GDM1 (cell line): ENCODE measurements at places on chromosomes 7 and 10.
A peak's percentile ranks its signal among the peaks of the same experiment; 100 is the strongest.

- DNase-seq = no peak
Observed at GRCh38 chr10:26746061-26746460, 48.6 kb downstream of the PDSS1 start.

DNA sequence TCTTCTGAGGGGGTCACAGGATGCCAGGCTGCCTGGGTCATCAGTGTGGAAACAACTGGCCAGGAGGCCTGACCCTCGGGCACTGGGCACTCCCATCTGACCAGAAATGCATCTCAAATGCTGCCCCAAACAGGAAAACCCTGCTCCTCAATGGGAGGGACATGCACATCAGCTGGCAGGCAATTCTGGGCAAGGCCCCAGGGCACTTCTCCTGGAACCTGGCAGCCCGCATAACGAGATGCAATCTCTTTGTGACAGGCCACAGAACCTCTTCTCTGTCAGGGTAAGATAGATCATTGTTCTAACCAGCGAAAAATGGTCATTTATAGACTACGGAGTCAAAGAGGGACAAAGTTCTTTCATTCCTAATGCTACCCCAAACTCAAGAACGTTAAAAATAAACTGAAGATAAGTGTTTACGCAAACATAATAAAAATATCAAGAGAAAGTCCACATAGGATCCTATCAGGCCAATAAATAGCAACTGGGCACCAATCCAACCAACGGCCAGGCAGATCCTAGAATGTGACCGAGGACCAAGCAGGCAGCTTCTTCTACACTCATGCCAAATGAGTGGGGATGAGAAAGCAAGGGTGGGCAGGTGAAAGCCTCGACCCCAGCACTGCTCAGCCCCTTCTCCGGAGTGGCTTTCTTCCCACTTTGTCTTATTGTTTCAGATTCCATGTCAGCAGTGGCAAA, 212.3 kb downstream of the TCERG1L start:
- DNase-seq = no peak

- DNase-seq = no peak
Observed at GRCh38 chr7:47454069-47454973, 127.6 kb downstream of the TNS3 start.

DNA sequence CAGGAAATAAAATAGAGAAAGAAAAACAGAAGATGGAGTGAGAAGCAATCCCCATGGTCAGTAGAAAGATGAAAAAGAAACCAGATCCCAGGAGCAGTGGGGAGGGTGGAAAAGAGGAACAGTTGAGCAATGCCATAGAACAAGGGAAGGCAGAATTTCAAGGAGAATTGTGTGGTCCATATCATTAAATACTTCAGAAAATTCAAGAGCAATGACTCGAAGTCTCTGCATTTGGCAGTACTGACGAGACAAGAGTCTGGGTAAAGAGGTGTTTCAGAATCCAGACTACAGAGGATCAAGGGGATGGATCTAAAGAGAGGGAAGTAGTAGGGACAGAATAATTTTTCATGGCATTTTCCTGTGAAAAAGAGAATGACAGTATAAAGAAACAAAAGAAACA, 512.6 kb downstream of the PHTF2 start:
- no peak for DNase-seq

DNA sequence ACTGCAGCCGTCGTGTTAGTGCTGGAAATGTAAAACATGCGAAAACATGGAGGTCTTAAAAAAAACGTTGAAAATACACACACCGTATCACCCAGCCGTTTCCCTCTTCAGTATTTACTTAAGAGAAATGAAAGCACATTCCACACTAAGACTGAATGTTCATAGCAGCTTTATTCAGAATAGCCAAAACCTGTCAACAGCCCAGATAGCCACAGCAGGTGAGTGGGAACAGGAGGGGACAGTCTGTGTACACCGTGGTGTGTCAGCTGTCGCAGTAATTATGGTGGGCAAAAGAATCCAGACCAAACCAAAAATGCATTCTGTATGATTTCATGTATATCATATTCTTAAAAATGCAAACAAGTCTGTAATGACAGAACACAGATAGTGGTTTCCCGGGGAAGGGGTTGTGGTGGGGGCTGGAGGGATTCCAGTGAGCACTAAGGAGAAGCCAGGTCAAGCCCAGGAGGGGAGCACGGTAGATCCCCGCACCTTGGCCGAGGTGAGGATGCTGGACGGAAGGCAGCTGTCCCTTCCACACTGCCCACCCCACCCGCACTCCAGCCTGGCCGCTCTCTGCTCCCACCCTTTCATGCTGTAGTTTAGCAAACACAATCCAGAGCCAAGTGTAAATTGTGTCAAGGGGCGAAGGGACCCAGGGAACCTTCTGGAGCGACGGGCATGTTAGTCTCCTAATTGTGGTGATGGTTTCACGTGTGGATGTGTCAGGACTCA, 123.6 kb downstream of the NKX6-2 start:
- no peak for DNase-seq

GRCh38 chr10:109934958-109935793, 11.9 kb upstream of the XPNPEP1 start:
- peak; percentile 30 for DNase-seq

DNA sequence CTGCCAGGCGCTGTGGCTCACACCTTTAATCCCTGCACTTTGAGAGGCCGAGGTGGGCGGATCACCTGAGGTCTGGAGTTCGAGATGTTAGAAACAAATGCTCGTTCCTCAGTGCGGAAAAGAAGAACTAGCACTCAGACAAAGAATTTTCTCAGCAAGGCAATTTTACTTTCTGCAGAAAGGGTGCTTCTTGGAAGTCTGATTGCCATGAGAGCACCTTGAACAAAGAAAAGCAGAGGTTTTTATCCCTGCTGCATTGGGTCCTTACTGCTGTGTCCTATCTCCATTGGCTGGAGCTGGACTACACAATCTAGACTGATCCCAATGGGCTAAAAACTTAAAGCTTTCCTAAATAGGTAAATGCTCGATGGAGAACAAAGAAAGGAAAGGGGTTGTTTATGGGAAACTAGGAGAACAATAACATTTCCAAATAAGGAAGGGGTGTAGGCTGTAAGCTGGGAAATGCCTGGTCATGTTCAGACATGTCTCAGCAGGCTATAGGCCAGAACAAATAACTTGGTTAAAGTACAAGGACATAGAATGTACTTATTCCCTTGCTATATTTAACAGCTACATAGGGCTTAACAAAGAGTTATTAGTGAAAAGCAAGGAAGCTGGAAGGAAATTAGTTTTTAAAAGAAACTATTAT, 26.1 kb upstream of the ACTR3B start:
- DNase-seq = no peak

GRCh38 chr7:3191548-3191947, 109.5 kb upstream of the SDK1 start:
- DNase-seq = no peak

DNA sequence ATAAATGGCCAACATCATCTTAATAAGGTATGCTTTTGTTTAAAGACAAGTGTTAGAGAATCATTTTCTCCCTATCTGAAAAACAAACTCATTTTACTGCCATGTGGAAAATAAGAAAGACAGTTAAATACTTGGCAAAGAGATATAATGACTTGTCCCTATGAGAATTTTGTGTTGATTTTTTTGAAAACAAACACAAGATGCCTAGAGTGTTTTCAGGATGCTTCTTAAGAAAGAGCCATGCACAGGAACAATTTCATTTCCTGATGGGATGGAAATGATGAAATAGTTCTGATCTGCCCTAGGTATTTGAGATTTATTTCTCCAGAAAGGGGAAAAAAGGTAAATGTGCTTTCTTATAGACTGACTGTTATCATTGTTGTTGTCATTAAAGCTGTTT, 237.5 kb upstream of the GNAI1 start:
- no peak for DNase-seq

GRCh38 chr10:129027906-129028305, 439.1 kb upstream of the MGMT start:
- no peak for DNase-seq

DNA sequence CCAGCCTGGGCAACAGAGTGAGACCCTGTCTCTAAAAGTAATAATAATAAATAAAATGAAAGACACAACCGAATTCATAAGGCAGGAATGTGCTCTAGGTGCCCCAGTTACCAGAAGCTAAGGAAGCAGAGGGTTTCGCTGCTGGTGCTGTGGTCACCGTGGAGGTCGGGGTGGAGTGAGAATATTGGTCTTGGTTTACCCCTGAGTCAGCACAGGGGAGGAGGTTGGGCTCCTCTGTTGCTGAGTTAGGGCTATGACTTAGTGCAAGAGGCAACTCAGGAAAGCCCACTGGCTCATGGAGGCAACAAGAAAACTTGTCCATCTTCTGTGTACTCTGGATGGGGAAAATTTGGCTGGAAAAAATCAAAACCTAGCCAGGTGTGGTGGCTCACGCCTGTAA, 117.1 kb downstream of the MYL10 start:
- DNase-seq = no peak

- DNase-seq = no peak
Observed at GRCh38 chr10:60534761-60535389, 145.2 kb upstream of the ANK3 start.

DNA sequence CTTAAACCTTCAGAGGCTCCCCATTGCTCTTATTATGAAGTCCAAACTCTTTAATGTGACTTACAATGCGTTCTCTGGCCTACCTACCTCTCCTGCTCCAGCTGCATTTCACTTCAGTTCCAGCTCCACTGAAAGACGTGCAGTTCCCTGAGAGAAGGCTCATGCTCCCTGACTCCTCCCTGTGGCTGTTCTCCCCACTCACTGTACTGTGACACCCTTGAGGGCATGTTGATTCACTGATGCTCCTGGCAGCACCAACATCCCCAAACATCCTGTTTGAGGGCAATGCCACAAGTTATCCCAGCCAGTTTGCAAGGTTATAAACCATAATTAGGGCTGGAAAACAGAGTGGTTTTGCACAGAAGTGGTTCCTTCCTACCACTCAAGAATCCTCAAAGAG, 111.2 kb downstream of the LSM5 start:
- no peak for DNase-seq

DNA sequence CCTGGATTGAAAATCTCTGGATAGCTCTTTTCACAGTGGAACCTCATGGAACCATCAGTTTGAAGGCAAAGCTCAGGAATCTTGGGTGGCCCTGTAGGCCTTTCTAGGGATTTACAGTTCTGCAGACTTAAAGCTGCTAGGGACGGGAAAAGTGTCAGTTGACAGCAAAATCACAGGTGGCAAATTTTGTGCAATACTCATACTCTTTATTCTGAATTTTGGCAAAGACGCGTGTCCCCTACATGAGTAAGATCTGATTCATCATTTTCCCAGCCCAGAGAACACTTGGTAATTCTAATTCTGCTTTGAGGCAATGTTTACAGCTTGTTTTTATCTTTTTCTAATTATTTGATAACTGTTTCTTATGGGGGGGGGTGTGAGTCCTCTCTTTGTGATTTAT, 3.6 kb downstream of the LRRC17 start:
- no peak for DNase-seq

DNA sequence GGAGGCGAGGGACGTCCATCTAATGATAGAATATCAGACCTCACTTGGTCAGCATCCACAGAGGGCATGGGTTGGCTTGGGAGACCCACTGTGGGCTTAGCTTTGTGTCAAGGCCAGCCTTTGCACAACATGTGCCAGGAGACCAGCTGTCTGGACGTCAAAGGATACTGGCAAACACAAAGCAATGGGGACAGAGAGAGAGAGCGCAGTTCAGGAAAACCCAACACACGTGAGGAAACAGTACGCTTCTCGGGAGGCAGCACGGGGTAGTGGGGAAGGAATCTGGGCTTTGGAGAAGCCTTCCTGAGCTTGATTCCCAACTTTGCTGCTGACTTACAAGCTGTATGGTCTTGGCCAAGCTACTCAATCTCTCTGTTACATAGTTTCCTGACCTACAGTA, 14.7 kb downstream of the PRLHR start:
- no peak for DNase-seq

- no peak for DNase-seq
Observed at GRCh38 chr7:33157781-33158180, 28.4 kb downstream of the BBS9 start.

- no peak for DNase-seq
Observed at GRCh38 chr7:2856388-2857169, 12.5 kb upstream of the GNA12 start.

- DNase-seq = no peak
Observed at GRCh38 chr10:131938681-131939080, 37.9 kb downstream of the PPP2R2D start.

DNA sequence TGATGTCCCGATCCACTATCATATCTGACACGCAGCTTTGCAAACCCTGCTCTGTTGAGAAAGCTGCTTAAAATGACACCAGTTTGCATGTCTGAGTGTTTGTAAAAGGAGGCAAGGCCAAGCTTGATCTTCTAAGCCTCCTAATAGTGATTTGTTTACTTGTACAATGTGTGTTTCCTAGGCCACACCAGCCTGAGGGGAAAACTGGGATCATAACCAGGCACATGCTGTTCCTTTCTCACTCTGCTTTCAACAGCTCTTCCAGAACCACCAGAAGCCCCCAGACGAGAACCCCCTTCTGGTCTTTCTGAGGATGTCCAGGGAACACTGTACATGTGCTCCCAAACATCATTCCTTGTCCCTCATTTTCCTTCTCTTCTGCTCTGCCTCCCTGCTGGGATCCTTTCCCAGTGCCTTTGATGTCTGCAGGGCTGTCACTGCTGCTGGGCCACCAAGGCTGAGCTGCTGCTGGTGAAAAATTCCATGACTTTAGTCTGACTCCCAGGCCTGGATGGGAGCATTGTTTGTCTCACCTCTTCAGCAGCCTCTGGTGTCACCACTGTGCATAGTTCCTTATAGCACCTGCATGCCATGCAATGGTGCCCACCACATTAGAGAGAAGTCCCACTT, 4.0 kb upstream of the LGI1 start:
- no peak for DNase-seq

DNA sequence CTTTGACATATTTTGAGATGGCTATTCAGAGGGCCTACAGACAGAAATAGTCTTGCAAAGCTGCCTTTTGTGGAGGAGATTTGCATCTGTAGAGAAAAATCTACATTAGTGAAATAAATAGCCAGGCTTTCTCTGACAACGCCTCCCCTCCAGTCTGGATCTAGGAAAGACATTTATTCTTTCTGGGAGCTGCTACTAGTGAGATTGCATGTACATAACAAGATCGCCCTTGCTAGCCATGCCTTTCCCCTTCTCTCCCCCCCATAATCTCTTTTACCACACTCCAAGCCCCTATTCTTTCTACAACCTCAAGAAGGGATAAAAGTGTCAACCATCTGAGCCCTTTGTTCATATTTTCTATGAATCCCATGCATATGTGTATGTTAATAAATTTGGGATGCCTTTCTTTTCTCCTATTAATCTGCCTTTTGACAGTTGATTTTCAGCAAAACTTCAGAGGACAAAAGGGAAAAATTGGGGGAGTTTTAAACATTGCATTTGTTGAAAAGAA, 194.2 kb downstream of the SNX13 start:
- DNase-seq = no peak

- DNase-seq = no peak
Observed at GRCh38 chr10:127280446-127280845, 84.1 kb upstream of the INSYN2A start.

- no peak for DNase-seq
Observed at GRCh38 chr10:75233444-75234016, 2.2 kb downstream of the COMTD1 start.

DNA sequence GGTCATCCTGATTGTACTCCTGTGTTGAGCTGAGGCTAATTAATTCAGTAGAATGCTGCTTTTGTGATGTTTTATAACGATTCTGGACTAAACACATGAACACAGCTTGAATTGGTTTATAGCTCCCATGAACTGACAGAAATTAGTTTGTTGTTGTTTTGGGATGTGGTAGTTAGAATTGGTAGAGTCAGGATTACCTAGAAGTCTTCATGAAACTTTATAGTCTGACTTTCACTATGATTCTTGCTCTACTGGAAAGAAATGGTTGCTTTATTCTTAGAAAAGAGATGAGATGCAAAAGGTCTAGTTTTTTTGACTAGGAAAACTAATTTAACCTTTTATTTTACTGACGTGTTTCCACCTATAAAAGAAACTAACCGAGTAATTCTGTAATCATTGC, 23.4 kb upstream of the TRUB1 start:
- DNase-seq = no peak
